Chondrocyte (in vitro differentiated cells): ENCODE measurements at places on chromosomes 1 and 21. TPM values are rescaled to one million over a fixed set of nuclear protein-coding genes. Genes with fewer than 3 reads are reported as not detected.

GRCh38 chr1:198679535-198680173, 40.8 kb downstream of the PTPRC start:
- H3K27me3 ChIP-seq = no peaks in the 10 kb centered on the region
- H3K4me1 ChIP-seq = peaks cover 22% of the 10 kb centered on the region
- DNase-seq = peak; percentile 79

DNA sequence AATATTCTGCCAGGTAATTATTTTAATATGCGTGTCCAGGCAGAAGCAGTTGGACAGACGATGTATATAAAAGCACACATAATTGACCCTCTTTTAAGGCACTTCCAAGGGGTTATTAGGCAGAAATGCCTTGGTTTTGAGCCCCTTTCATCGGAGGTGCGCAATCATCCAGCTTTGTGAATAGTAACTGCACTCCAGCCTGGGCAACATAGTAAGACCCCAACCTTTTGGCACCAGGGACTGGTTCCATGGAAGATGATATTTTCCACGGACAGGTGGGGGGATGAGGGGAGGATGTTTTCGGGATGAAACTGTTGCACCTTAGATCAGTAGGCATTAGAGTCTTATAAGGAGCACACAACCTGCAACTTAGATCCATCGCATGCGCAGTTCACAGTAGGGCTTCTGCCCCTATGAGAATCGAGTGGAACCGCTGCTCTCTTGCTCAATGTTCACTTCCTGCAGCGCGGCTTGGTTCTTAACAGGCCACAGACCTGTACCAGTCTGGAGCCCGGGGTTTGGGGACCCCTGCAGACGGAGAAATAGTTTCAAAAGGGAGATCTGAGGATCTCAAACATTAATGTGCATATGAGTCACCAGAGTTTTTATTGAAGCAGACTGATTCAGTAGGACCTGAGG, 1.8 kb upstream of the MCOLN2 start:
- peak overlapping the region; percentile 67 for H3K4me3 ChIP-seq
- H3K36me3 ChIP-seq = peaks cover 10% of the 10 kb centered on the region

- peaks cover 14% of the 10 kb centered on the region for H3K27me3 ChIP-seq
- H3K36me3 ChIP-seq = no peaks in the 10 kb centered on the region
- peak overlapping the region; percentile 44 for H3K4me3 ChIP-seq
- no peak for DNase-seq
- H3K4me1 ChIP-seq = peaks cover 5% of the 10 kb centered on the region
- no peak overlapping the region for H3K27ac ChIP-seq
Observed at GRCh38 chr21:41368735-41369104, 6.9 kb downstream of the MX2 start.

The CHIT1 gene
- total RNA-seq = not detected in 3 replicates
